ENCODE measurements at places on chromosomes 12 and 14.
A peak's percentile ranks its signal among the peaks of the same experiment; 100 is the strongest.

DNA sequence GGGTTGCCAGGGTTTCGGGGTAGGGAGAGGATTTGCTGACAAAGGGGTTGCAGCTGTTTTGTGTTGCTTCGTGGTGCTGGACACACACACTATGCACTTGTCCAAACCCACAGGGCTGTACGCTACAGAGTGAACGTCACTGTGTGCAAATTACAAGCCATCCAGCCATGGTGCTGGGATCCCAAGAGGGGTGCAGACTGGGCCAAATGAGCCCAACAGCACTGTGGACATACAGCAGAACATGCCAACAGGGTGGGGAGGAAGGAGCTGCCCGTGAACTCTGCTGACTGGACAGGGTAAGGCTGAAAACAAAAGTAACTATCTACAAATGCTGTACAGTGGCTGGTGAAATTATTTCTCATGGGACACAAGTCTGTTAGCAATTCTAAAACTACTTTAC lies 25.2 kb downstream of the POLE start:
- no peak for DNase-seq

DNA sequence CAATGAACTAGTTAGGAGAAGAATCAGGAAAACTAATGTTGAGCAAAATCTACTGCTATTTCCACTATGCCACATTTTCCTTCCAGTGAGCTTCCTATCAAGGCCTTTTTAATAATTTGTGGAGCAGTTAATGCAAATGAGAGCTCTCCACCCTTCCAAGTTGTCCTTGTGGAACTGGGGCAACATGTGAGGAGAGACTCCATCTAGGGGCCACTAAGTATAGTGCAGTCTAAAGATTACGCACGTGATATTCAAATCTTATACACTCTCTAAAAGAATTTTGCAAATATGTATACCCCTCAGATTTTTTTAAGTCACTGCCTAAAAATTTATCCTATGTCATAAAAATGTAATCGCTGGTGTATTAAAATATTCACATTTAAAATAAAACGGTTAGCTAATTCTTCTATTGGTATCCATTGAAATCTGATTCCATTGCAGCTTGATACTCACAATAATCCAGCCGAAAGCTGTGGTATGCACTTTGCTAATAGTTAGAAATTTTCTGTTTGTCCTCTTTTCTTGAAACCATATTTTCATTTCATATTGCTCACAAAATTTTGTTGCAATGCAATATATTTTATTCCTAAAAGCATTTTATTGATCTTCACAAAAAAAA lies 100.1 kb downstream of the PAH start:
- peak; percentile 26 for DNase-seq

GRCh38 chr12:46674129-46674528 lies 151.7 kb downstream of the SLC38A4 start:
- no peak for DNase-seq

DNA sequence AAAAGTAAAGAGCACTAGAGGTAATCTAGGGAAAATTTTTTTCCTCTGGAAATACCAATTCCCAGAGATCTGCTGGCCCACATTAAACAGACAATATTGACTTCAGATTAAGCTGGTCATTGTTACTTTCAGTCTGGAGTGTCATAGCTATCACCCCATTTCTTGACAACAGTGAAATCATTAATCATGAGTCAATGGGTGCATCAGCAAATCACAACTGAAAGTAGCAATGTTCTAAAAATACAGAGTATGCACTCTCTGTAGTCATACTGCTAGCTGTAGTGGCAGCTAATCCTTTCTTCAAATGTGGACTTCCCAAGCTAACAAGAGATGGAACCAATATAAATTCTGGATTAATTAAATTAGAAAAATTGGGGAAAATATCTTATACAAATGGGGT lies 129.9 kb downstream of the CPNE8 start:
- no peak for DNase-seq

DNA sequence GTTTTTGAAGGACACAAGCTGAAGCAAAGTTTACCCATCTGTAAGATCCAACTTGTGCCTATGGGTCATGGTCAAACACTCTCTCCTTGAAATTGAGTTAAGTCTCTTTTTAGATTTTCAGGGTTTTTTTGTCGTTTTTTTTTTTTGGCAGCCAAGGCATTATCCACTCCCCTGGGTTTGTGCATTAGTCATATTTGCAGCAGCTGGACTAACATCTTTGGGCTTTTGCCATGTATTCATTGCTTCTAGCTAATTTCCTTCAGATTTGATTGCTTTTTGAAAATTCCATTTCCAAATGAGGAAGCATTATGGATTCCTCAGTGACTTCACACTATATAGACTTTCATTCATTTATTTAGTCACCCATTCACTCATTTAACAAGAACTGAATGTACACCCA lies 80.3 kb upstream of the SRRM4 start:
- no peak for DNase-seq

- DNase-seq = no peak
Measured at GRCh38 chr12:62606654-62607053, 140.0 kb downstream of the MON2 start.
